CD4-positive, alpha-beta T cell treated with Interleukin-4 for 4 hours (primary cell): ENCODE measurements at places on chromosomes 1 and 21.

DNA sequence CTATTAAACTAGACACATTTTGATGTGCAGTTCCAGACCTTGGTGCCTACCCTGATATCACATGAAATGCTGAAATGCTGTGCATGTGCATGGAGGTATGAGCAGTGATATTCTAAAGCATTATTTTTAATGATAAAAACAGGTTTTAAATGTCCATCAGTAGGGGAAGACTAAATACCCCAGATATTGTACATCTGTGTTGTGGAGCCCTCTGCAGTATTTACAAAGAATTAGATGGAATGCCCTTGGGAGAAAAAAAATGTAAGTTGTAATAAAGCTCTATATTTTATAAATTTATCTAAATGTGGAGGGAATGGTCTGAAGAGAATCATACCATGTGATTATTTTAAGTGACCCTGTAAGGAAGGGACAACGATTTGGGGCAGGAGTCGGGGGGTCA lies 39.1 kb upstream of the IGSF5 start:
- no peak for DNase-seq

DNA sequence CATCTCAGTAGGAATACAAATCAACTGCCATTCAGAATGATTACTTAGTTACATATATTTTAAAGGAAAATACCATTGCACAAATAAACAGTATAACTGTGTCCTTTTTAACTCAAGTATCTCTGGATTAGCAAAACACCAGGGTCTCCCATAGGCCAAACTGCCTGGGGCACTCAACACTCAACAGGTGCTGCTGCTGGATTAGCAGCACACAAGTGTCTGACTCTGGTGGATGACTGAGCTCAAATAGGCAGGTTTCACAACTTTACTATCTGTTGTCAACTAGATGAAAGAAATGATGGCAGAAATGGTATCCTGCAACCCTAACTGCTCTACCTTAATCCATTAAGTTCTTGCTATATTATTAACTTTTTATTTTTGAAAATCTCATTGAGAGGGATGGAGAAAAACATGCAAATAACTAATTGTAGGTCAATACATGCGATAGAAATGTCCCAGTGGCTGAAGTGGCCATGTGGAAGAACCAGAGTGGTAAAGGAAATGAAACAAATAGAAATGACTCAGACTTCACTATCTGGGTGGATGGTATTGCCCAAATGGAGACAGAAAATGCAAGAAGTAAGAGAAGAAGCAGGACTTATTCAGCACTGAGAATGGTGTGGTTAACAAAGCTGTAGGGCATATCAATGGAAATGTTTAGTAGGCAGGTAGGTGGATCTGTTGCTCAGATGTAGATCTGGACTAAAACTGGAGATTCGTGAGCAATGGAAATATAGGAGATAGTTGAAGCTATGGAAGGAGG lies 90.8 kb upstream of the CCDC190 start:
- no peak for DNase-seq

GRCh38 chr1:237269938-237270337 lies 228.0 kb downstream of the RYR2 start:
- DNase-seq = no peak

GRCh38 chr1:243508303-243508713 lies 252.5 kb downstream of the SDCCAG8 start:
- peak; percentile 34 for DNase-seq

DNA sequence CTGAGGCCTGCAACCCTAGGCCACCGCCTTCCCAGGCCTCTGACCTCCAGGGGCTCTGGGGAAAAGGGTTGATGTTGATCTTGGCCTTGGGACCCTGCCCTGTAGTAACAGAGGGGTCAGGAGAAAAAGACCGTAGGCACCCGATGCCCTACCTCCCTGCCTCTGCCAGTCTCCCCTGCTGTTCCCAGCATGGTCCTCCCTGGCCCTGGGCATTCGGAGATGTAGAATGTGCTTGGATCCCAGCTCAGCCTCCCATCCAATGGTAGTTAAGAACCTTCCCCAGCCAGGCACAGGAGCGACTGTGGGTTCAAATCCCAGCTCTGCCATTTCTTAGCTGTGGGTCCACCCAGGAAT lies 72.0 kb upstream of the TARDBP start:
- DNase-seq = no peak

DNA sequence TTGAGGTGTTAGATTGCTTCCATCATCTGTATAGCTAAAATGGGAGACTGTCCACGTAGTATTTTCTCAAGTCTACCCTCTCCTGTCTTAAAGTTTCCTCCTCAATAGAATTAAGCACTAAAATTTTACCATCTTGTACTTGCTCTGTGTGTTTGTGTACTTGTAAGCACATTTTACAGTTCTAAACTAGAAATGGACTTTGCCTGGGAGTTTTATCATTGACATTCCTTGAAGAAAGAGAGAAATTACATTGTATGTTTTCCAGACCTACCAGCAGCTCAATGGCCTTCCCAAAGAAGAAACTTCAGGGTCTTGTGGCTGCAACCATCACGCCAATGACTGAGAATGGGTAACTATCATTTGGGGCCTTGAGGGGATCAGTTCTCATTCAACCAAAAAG lies 4.5 kb downstream of the NPL start:
- no peak for DNase-seq

GRCh38 chr21:16078382-16078781 lies 348.6 kb downstream of the USP25 start:
- DNase-seq = no peak

GRCh38 chr1:43621861-43622260 lies 28.1 kb upstream of the KDM4A start:
- no peak for DNase-seq

DNA sequence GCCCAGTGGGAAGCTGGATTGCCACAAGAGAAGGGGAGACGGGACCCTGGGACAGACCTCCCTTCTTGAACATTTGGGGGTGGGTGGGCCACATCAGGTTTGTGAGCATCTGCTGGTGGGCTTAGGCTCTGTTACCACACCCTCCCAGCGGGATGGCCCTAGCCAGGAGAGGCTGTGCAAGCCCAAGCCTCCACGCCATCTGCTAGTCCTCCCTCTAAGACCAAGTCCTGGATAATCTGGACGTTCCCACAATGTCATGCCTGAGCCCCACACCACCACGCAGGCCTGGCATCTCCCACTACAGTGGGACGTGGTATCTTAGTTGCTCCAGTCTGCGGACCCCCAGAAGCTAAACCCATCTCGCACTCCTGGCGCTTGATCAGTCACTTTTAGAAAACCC lies 3.7 kb upstream of the IBA57 start:
- no peak for DNase-seq

DNA sequence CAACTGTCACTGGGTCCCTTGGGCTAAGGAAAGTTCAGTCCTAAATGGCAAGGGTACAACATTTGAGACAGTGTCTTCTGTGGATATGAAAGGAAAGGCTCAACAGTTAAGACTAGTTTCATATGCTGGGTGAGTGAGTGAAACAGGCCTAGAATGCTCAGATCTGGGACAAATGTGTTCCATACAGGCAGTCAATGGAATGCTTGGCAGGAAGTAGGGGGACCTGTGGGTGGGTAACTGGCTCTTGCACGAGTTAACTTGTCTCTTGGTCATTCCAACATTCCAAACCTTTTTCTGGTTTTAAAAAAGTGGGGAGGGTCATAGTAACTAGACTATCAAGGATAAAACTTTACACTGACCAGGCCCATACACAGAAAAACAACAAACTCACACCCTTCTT lies 17.8 kb upstream of the ADAM30 start:
- no peak for DNase-seq

DNA sequence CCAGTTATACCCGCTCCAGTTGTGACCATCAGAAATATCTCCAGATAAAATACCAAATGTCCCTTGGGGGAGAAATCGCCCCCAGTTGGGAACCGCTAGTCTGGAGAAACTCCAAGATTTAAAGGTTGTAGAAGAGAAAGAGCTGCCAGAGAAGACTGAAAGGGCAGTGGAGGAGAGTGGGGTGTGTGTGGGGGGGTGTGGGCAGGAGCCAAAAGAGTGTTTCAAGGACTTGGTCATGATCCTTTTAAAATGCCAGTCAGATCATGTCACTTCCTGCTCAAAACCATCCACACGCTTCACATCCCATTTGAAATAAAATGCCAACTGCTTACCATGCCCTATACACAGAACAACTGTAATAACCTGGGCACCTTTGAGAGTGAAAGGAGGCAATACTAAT lies 3.4 kb upstream of the HEYL start:
- no peak for DNase-seq

- no peak for DNase-seq
These were observed 197.2 kb downstream of the CAMTA1 start for GRCh38 chr1:6982443-6982842.
